ENCODE measurements at places on chromosomes 11 and 22.
A peak's percentile ranks its signal among the peaks of the same experiment; 100 is the strongest.

GRCh38 chr22:30370641-30371230 lies 13.9 kb downstream of the CCDC157 start:
- H3K36me3 ChIP-seq, result peaks cover 3% of the 10 kb centered on the region
- H3K27ac ChIP-seq, result no peak overlapping the region
- H3K4me3 ChIP-seq, result no peak overlapping the region

- H3K36me3 ChIP-seq, result no peaks in the 10 kb centered on the region
- H3K4me1 ChIP-seq, result peaks cover 27% of the 10 kb centered on the region
- no peak for DNase-seq
- no peak overlapping the region for H3K4me3 ChIP-seq
Measured at GRCh38 chr22:50307890-50308596, 597 bp upstream of the PLXNB2 start.

DNA sequence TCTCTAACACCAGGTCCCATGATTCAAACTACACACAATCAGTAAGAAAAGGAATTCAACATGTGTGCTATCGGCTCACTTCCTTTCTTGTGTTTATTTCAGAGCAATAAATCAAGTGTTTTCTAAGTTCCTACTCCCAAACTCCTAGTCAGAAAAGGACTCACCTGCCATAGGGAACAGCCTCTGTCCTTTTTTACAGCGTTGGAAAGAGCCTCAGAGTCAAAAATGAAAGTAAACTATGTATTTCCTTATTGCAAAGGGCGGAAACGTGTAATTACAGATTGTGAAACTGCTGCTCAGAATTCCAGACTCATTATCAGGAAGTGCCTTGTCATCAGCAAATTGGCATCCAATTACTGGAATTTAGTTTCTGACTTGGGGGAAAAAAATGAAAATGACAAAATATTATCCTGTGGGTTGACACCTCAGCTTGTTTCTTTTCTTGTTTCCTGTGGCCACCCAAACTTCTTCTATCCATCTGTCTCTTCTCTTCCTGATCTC lies at the start of gene CASP4:
Gene CASP4, minus strand, starts transcription at position 220 of the 501 bp plus-strand sequence. Its CDS starts 49 bp downstream, at position 171.
- H3K4me1 ChIP-seq, result no peaks in the 10 kb centered on the region
- DNase-seq, result no peak
- no peaks in the 10 kb centered on the region for H3K36me3 ChIP-seq
- H3K27me3 ChIP-seq, result no peaks in the 10 kb centered on the region

DNA sequence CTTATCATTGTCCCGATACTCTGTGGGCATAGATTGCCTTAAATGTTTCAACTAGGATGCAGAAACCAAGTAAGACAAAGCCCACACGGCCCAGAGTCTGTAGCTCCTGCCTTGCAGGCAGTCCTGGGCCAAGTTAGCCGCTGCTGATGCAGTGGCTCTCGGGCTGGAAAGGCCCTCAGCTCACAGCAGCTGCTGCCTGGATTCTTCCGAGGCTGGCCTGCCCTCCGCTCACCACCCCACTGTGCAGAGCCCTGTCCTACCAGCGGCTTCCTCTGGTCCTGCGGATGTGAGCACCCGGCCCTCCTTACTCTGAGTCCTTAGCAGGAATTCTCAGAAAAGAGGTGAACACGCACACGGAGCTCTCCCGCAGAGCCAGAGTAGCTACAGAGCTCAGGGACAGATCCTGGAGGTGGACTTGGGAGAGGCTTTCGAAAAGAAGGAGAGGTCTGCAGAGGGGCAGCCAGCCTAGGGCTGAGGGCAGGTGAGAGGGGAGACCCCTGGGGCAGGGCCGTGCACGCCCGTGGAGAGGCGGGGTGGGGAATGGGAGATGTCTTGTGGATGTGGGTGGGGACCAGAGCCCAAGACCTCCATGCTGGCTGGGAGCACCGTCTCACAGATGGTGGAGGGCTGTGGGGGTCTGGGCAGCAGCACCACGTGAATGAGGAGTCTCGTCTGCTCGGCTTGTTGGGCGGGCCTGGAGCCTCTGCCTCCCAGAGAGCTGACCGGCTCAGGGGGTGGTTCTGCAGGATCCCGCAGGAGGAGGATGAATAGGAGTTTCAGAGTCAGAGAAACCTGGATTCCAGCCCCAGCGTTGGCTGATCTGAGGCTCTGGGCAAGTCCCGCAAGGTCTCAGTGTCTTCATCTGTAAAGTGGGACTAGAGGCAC lies 117.4 kb upstream of the B3GAT1 start:
- no peaks in the 10 kb centered on the region for H3K27me3 ChIP-seq
- no peak for DNase-seq
- no peak overlapping the region for H3K4me3 ChIP-seq
- no peaks in the 10 kb centered on the region for H3K4me1 ChIP-seq

GRCh38 chr22:26321469-26321913 lies 107.6 kb upstream of the ASPHD2 start:
- DNase-seq, result no peak
- no peaks in the 10 kb centered on the region for H3K4me1 ChIP-seq
- H3K36me3 ChIP-seq, result no peaks in the 10 kb centered on the region
- H3K4me3 ChIP-seq, result no peak overlapping the region
- H3K27ac ChIP-seq, result no peak overlapping the region

DNA sequence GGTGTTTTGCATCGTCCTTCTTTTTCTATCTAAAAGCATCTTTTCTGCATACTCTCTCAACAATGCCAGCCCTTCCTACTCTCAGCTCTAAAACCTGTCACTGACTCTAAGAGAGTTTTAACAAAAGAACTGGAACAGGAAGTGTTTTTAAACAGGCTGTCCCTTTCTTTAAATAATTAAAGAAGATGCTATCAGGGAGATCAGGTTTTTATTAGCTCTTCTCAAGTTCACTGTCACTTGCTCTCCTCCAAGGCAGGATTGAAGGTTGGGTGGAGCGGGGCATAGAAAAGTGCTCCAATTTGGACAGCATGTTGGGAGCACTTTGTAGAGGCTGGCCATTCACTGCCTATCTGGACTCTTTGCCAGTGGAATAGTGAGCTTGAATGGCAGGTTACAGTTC lies 56.4 kb upstream of the BARX2 start:
- H3K4me1 ChIP-seq, result peaks cover 14% of the 10 kb centered on the region
- H3K27ac ChIP-seq, result no peak overlapping the region
- DNase-seq, result no peak

GRCh38 chr11:101241160-101241795 lies 111.7 kb upstream of the PGR start:
- no peaks in the 10 kb centered on the region for H3K27me3 ChIP-seq
- no peak overlapping the region for H3K4me3 ChIP-seq
- H3K36me3 ChIP-seq, result no peaks in the 10 kb centered on the region
- no peak for DNase-seq
- H3K4me1 ChIP-seq, result no peaks in the 10 kb centered on the region

DNA sequence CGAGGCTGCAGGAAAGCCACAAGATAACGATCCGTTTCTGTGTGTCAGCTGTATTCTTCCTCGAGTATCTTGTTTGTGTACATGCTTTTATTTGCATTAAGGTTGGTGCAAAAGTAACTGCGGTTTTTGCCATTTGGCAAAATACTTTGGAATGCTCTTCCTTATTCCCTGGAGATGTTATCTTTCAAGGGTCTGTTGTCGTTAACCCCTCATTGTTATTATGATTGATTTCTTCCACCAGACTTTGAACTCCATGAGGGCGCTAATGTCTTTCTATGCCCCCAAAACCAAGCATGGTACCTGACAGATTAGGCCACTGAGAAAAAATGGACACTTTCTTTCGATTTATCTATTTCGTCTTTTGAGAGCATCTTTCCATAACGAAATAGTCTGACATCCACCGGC lies 563 bp upstream of the PSMA1 start:
- H3K27me3 ChIP-seq, result no peaks in the 10 kb centered on the region
- H3K27ac ChIP-seq, result peak overlapping the region; percentile 67
- no peaks in the 10 kb centered on the region for H3K4me1 ChIP-seq
- DNase-seq, result no peak

- no peaks in the 10 kb centered on the region for H3K27me3 ChIP-seq
- H3K4me3 ChIP-seq, result peak overlapping the region; percentile 98
- H3K27ac ChIP-seq, result peak overlapping the region; percentile 100
- no peak for DNase-seq
- H3K4me1 ChIP-seq, result peaks cover 8% of the 10 kb centered on the region
- peaks cover 5% of the 10 kb centered on the region for H3K36me3 ChIP-seq
Measured at GRCh38 chr11:47848700-47849155, 578 bp upstream of the NUP160 start.

DNA sequence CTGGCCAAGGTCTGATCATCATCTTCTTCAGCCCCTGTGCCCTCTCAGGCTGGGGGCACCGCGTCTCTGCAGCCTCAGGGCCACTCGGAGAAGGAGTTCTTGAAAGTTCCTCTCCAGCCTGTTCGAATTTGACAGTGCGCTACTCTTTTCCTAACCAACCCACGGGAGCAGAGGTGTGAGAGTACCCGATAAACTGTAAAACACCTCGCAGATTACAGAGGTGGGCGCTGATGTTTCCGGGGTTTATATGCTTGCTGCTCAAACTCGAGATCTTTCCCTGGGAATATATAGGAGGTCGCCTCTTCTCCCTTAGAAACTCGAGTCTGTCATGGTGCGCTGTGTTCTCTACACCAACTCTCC lies 515 bp downstream of the CTR9 start:
- DNase-seq, result no peak
- no peaks in the 10 kb centered on the region for H3K4me1 ChIP-seq
- H3K36me3 ChIP-seq, result peaks cover 9% of the 10 kb centered on the region
- no peaks in the 10 kb centered on the region for H3K27me3 ChIP-seq
- H3K27ac ChIP-seq, result no peak overlapping the region

GRCh38 chr11:81870066-81870412 lies 863.6 kb downstream of the FAM181B start:
- no peaks in the 10 kb centered on the region for H3K27me3 ChIP-seq
- DNase-seq, result no peak
- no peaks in the 10 kb centered on the region for H3K36me3 ChIP-seq
- H3K4me3 ChIP-seq, result no peak overlapping the region
- H3K4me1 ChIP-seq, result no peaks in the 10 kb centered on the region

DNA sequence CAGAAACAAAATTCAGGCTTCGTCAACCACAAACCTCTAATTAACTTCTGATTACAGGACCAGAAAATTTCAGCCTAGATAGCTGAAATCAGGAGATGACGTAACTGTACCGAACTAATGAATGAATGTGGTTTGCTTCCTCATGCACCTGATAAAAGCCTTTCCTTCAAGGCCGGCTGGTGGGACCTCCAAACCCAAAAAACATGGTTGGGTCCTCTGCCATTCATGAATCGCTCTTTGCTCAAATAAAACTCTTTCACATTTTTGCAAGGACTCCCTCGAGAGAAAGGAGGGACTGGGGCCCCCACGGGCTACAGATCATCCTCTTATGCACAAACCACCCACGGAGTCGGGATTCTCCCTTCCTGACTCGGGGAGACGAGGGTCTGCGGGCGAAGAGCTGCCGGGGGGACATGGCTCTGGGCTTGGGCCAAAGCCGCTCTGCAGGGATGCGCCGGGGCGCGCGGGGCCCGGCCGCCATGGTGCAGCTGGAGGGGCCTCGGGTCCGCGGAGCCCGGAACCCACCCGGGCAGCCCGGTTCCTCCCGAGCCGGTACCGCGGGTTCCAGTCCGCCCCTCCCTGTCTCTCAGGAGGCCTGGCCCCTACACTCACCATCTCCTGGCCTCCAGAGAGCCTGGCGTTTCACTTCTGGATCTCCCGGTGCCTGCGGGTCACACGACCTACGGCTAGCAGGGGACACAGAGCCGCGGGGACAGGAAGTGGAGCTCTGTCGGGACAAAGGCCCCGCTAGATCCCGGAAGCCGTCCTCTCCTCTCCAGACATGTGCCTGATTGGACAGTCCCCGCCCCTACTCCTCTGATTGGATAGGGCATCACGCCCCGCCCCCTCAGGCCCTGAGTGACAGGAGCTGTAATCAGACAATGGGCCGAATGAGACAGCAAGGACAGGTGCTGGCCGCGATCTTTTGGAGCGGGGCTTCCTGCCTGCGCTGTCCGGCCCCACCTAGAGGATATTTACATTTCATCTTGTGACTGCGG lies at the start of gene ZNF195:
Gene ZNF195, minus strand, starts transcription at position 721 of the 998 bp plus-strand sequence. Its CDS starts 106 bp downstream, at position 615.
- H3K36me3 ChIP-seq, result peaks cover 54% of the 10 kb centered on the region
- peak within 1 kb of the TSS; percentile 94 for H3K4me3 ChIP-seq
- H3K4me1 ChIP-seq, result peaks cover 7% of the 10 kb centered on the region
- peak; percentile 96 for DNase-seq
- peak within 1 kb of the TSS; percentile 88 for H3K27ac ChIP-seq
- no peaks in the 10 kb centered on the region for H3K27me3 ChIP-seq

- no peak for DNase-seq
- no peaks in the 10 kb centered on the region for H3K36me3 ChIP-seq
- peaks cover 33% of the 10 kb centered on the region for H3K27me3 ChIP-seq
- no peak overlapping the region for H3K27ac ChIP-seq
- H3K4me3 ChIP-seq, result no peak overlapping the region
- peaks cover 7% of the 10 kb centered on the region for H3K4me1 ChIP-seq
Measured at GRCh38 chr11:86670181-86670580, 2.2 kb downstream of the ME3 start.

GRCh38 chr11:45933131-45933831 lies 10.8 kb downstream of the LARGE2 start:
- DNase-seq, result no peak
- H3K27ac ChIP-seq, result no peak overlapping the region
- no peak overlapping the region for H3K4me3 ChIP-seq
- H3K4me1 ChIP-seq, result no peaks in the 10 kb centered on the region
- H3K36me3 ChIP-seq, result peaks cover 32% of the 10 kb centered on the region

DNA sequence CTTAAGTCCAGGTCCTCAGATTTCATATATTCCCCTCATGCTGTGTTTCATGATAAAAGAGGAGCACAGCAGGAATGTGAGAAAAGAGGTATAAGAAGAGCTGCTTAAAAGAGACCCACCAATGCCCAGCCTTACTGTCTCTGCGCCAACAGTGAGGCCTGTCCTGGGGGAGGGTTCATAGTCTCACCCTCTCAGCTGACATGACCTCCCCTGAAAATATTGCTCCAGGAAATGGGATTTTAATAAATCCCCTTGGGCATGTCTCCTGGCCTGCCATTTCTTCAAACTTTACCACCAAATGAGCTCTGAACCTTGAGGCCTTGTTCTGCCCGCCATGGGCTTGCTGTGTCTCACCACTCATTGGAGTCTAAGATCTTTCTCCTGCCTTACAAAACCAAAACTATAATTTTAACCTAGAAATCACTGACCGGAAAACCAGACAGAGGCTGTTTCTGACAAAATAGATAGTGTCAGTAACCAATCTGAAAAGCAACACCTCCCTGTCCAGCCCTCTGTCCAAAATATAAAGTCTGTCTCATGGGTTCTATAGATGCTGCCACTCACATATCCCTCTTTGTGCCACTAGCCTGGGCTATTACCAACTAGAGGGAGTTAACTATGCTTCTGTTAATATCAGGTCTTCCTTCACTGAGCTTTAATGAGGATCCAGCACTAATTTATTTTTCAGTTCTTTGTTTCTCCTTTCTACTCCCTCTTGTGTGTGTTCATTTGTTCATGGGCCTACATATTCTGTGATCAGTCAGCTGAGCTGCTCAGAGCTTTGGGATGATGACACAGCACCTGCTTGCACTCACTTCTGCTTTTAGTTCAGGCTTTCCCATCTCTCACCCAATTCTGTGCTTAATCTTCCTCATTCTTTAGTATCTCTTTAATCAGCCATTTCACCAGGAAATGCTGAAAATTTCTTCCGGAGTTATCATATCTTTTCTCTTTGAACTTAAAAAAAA lies at the start of gene OR2AG2:
Gene OR2AG2, minus strand, starts transcription at position 51 of the 968 bp plus-strand sequence. CDS start 3,019 bp downstream, outside the sequence.
- H3K27ac ChIP-seq, result no peak within 1 kb of the TSS
- no peaks in the 10 kb centered on the region for H3K4me1 ChIP-seq
- no peak within 1 kb of the TSS for H3K4me3 ChIP-seq
- no peaks in the 10 kb centered on the region for H3K27me3 ChIP-seq
- DNase-seq, result no peak
- H3K36me3 ChIP-seq, result no peaks in the 10 kb centered on the region

- H3K4me3 ChIP-seq, result no peak overlapping the region
- peaks cover 8% of the 10 kb centered on the region for H3K4me1 ChIP-seq
- H3K36me3 ChIP-seq, result no peaks in the 10 kb centered on the region
- H3K27me3 ChIP-seq, result no peaks in the 10 kb centered on the region
Measured at GRCh38 chr11:76231121-76231738, 24.9 kb upstream of the WNT11 start.

- no peaks in the 10 kb centered on the region for H3K36me3 ChIP-seq
- no peak for DNase-seq
- H3K4me1 ChIP-seq, result no peaks in the 10 kb centered on the region
- H3K27me3 ChIP-seq, result no peaks in the 10 kb centered on the region
- no peak overlapping the region for H3K27ac ChIP-seq
Measured at GRCh38 chr11:29320196-29320595, 696.6 kb downstream of the KCNA4 start.

All from H1 (cell line).